Activated CD8-positive, alpha-beta T cell treated with anti-CD3 and anti-CD28 coated beads for 36 hours (primary cell): ENCODE measurements at places on chromosomes 7 and 10. TPM values are rescaled to one million over a fixed set of nuclear protein-coding genes. Genes with fewer than 3 reads are reported as not detected.

The ODAD2 gene
- 0.88 TPM for total RNA-seq

DNA sequence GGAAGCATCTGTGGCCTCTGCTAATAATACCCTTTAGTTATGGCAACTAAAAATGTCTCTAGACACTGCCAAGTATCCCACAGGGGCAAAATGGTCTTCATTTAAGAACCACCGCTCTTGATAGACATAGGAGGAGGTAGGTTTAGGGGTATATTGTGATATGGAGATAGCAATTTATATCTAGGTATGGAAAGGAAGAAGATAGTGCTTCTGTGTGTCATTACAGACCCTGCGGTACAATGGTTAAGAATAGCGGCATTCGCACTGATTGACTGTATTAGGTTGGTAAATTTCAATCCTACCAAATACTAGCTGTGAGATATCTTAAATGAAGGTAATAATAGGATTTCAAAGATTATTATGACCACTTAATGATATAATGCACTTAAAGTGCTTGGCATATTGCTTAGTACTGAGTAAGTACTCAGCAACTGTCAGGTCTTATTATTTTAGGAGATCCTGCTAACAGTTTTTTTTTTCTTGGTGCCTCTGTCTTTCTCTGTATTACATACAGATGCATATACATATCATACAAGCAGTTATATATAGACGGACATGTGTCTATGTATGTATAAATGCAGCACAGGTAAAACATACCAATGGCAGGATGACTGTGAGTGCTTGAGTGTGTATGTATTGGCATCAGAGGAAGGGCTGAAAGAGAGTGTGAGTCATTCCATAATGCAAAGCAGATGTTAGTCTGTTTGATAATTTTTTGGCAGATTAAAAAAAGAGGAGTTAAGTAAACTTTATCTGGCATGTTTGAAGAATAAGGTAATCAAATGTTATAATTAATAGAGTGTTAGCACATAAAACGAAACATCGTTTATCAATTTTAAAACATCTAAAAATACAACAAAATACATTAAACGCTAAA lies 50.0 kb upstream of the ITGB8 start:
- H3K4me1 ChIP-seq, result no peaks in the 10 kb centered on the region
- H3K4me3 ChIP-seq, result no peak overlapping the region
- H3K36me3 ChIP-seq, result no peaks in the 10 kb centered on the region
- DNase-seq, result no peak
- H3K27ac ChIP-seq, result no peak overlapping the region

GRCh38 chr7:7956531-7957128 lies 12.0 kb upstream of the GLCCI1 start:
- no peaks in the 10 kb centered on the region for H3K4me1 ChIP-seq
- no peak overlapping the region for H3K4me3 ChIP-seq
- no peak overlapping the region for H3K27ac ChIP-seq
- no peak for DNase-seq

DNA sequence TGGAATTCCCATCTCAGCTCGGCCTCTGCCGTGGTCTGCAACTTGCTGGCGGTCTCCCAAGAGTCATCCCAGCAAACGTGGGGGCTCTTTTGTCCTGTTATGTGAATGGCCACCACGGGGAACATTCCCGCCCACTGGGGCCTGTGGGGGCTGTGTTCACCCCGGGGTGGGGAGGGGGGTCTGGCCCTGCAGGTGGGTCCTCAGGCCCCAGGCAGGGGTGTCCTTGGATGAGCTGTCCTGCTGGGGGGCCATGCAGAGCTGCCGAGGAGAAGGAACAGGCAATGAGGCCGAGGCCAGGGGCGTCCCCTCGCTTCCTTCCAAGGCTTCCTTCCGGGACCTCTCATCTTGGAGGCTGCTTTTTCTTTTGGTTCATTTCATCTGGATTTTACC lies 24.4 kb upstream of the PITRM1 start:
- H3K36me3 ChIP-seq, result no peaks in the 10 kb centered on the region
- H3K27me3 ChIP-seq, result peaks cover 53% of the 10 kb centered on the region
- no peak for DNase-seq
- H3K4me3 ChIP-seq, result no peak overlapping the region
- H3K27ac ChIP-seq, result no peak overlapping the region

DNA sequence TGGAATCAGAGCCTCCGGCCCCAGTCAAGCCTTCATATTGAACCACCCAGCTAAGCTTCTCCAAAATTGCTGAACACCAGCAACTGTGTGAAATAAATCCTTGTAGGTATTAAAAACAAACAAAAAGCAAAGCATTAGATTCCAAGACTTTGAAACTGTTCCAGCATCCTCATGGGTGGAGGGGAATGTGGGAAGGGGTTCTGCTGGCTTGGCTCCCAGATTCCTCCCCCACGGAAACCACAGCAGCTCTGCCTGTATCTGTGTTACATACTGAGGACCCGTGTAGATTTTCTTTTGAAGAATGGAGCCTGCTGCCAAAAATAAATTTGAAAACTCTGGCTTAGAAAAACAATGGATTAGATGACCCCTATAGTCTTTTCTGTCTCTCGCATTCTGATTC lies 20.0 kb downstream of the AKR1B1 start:
- H3K4me1 ChIP-seq, result no peaks in the 10 kb centered on the region
- H3K4me3 ChIP-seq, result no peak overlapping the region
- H3K36me3 ChIP-seq, result peaks cover 48% of the 10 kb centered on the region
- H3K27ac ChIP-seq, result no peak overlapping the region
